ENCODE measurements at places on chromosomes 3 and 15. TPM values are rescaled to one million over a fixed set of nuclear protein-coding genes. Genes with fewer than 3 reads are reported as not detected.

The GCNT3 gene
- total RNA-seq = not detected

DNA sequence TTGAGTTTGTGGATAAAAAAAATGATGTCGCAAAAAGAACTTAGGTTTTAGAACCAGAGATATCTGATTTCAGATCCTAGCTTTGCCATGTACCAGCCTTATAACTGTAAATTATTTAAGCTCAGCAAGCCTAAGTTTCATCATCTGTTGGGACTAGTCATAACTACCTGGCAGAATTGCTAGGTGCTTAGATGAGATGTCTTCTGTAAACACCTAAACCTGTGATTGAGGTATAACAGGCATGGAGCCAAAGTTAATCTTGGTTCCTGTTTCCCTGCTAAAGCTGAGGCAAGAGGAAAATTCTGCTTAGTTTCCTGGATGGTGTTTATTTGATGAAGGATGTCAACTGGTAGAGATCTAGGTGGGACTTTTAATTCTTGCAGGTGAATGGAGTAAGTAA, 331.3 kb upstream of the RBMS3 start:
- no peak for DNase-seq

The SYNPR gene
- not detected for total RNA-seq

The ISLR gene
- not detected for total RNA-seq

The SEC22C gene
- 58.8 TPM for total RNA-seq

DNA sequence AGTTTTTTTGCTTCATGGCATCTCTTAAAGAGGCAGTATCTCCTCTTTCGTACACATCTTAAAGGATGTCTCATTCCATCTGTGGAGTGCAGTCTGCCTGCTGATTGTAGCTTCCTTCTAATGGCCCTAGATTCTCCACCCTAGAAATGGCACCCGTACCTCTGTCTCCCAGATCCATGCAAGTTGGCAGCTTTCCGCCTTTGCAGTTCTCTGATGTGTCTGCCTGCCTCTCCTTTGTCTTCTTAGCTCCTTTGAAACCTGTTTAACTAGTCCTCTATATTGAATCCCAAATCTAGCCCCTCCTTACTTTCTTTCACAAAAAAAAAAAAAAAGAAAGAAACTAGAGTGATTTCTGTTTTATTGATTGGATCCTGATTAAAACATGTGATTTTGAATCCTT, 1025.0 kb downstream of the ZPLD1 start:
- no peak for DNase-seq

DNA sequence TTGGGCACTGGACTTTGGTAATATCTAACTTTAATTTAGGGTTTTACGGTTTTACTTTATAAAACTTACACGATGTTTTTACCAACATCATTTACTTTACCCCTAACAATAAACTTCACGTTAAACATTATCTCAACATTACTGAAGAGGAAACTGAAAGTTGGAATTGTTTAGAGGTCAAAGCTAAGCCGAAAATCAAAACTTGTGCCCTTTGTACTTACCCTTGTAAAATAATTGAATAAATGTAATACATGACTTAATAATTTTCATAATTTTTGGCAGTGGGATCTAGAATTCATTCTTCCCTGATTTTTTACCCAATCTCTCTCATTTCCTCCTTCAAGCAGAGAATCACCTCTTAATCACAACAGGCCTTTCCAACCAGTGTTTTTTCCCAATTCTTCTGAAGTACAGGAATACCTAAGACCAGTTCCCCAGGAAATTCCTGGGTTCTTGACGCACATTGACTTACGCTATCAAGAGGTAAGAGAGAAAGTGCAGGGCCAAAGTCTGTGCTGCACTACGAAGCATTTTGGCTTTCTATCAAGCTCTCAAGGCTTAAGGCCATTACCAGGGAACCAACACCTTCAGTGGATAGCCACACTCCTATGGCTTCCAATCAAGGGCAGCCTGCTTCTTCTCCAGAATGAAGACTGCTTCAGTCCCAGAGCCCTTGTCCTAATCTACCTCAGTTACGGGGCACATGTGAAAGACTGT, 11.9 kb upstream of the SEMA6D start:
- DNase-seq = no peak

DNA sequence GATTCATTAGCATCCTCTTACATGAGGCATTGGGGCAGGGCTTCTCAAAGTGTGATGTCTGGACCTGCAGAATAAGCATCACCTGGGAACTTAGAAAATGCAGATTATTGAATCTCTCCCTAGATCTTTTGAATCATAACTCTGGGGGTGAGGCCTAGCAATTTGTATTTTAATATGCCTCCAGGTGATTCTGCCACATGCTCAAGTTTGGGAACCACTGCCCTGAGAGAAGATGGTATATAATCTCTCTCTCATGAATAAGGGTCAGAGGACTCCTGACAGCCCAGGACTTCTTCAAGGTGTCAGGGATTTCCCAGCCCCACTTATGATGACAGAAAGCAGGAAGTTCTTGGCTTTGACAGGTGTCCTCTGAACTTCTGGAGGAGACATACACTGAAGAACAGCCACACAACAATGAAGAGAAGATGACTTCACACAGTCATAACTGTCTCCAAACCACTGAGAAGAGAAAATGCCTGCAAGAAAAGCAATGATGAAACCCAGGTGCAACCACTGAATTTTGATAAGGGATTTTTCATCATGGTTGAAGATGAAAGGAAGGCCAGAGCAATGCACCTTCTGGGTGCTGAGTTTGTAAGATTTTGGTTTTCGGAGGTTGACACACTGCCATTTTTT, 211.9 kb upstream of the MRPL3 start:
- no peak for DNase-seq

GRCh38 chr3:177731644-177732268, 534.5 kb upstream of the TBL1XR1 start:
- no peak for DNase-seq

- DNase-seq = no peak
These were observed 262.9 kb downstream of the IL5RA start for GRCh38 chr3:2847062-2847841.

The NANOGP8 gene
- not detected for total RNA-seq

DNA sequence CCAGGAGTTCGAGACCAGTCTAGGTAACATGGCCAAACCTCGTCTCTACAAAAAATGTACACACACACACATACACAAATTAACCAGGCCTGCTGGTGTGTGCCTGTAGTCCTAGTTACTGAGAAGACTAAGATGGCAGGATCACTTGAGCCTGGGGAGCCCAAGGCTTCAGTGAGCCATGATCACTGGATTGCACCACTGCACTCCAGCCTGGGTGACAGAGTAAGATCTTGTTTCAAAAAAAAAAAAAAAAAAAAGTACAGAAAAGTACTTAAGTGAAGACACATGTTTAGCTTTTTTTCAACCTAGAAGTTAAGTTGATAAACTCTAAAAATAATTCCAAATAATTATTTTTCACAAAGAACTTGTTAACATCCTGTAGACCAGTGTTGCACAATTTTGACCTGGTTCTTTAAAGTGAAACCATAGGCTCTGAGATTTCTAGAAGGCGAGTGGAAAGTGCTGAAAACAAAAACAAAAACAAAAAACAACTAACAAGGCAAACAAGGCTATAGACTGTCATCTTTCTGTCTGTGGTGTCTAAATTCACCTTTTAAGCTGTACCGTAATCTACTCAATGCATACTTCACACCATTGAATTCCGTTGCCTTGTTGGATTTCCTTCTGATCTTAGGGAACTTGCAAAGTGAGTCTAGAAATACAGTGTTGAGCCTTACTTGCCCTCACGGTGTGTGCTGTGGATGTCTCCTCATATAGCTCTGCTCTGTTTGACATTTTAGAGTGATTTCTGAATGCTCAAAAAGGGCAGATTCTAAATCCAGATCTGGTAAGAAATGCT, 63.5 kb downstream of the CHST2 start:
- DNase-seq = no peak
